ENCODE measurements at places on chromosomes 3 and 15.

DNA sequence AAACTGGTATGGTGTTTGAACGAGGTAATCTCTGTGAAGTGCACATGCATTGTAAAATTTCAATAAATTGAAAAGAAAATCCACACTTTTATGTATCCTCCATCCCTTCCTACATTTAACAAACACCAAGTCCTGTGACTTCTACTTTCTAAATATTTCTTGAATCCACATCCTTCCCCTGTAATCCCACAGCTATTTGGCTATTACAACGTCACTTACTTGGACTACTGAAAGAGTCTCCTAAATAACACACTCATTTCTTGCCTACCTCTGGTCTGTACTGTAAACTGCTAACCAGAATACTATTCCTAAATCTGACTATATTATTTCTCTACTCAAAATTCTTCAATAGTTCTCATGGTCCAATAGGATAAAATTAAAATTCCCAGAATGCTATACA lies 176.1 kb downstream of the NEK10 start:
- no peak for DNase-seq

DNA sequence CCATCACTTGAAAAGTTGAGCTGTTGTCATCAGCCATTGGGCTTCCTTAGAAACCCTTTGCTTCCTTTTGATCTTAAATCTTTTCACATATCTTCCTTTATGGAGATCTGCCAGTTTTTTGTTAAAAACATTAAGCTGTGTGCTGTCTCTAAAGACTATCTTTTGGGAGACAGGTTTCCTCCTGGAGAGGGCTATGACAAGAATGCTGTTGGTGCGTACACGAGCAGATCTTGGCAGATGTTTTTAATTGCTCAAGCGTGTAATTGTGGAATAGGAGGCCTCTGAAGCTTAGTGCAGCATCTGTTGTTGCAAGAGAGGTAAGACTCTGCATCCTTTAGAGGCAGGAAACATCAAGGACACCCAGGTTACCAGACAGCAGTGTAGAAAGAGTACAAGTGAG lies 56.8 kb downstream of the PHLDB2 start:
- DNase-seq = no peak

DNA sequence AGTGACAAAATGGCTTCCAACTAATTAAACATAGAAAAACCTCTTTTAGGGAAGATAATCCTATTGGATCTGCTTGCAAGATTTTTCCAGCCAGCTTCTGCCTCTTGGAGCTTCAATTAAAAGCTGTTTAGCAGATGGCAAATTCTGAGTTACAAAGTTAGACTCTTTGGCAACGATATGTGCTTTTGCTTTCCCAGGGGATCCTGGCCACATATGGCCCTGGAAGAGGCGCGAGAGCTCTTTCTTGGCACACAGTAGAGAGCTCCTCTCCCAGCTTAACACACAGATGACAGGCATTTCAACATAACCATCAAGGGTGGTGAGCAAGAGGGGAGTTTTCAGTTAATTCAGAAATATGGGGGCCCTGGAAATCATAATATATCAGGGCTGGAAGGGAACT lies 41.6 kb upstream of the GALNT15 start:
- DNase-seq = no peak

- DNase-seq = no peak
Measured at GRCh38 chr3:143278721-143279120, 159.2 kb downstream of the CHST2 start.

GRCh38 chr15:66621491-66622467 lies 56.0 kb upstream of the LCTL start:
- DNase-seq = no peak

- no peak for DNase-seq
Measured at GRCh38 chr3:16151109-16151508, 23.4 kb upstream of the GALNT15 start.

DNA sequence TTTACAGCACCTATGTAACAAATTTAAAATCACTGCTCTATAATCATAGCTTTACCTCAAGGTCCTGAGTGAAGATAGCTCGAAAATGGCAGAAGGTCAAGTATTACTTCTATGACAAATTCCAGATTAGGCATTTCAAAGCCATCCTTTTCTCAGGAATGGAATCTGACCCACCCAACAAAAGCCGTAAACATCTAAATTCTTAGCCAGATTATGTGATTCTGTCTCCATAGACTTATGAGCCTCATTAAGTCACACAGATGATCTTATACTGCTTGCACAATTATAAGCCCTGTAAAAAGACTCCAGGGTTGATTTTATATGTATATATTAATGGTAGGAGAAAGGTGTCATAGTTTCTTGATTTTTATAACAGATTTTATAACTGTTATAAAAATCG lies 56.9 kb downstream of the CEP152 start:
- no peak for DNase-seq

DNA sequence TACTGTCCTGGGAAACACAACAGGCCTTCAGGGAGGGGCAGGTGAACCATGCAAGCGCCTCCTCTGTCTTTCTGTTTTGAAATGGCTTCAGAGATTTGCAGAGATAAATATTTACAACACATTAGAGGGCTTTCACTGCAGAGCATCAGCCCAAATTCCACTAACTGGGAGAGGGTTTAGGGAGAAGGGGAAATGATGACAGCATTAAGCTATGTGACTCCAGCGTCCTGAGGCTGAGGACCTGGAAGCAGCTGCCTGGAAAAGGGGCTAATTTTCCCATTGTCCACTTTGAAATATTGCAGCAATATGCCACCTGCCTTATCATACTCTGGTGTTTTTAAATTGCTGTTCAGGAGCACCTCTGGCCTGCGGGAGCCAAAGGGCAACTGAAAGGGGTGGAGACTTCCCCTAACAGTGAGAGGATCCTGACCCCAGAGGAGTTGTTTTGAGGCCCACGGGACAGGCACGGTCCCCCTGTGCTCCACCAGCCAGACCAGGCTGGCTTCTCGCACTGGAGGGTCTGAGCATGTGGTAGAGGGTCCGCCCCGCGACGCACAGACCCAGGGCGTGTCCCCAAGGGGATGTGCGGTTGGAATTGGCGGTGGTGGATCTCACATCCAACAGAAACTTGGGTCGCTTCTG lies 110.6 kb downstream of the XXYLT1 start:
- no peak for DNase-seq

GRCh38 chr3:134375582-134376384 lies 1.5 kb upstream of the AMOTL2 start:
- DNase-seq = no peak

DNA sequence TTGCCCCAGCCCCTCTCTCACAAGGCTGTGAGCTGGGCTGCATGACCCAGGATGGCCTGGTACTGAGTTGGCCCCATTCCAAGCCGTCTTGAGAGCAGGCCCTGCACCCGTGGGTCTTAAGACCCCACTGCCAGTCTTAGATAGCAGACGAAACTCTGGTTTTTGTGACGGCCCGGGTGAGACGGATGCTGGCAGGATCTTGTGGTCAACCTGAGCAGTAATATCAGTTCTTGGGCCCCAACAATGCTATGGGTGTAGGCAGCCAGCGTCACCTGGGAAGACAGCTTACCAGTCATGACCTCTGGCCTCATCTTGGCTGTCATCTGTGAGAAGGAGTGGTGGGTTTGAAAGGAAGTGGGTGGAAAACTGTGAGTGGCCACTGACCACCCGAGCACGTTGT lies 305.8 kb downstream of the ARRDC4 start:
- no peak for DNase-seq

DNA sequence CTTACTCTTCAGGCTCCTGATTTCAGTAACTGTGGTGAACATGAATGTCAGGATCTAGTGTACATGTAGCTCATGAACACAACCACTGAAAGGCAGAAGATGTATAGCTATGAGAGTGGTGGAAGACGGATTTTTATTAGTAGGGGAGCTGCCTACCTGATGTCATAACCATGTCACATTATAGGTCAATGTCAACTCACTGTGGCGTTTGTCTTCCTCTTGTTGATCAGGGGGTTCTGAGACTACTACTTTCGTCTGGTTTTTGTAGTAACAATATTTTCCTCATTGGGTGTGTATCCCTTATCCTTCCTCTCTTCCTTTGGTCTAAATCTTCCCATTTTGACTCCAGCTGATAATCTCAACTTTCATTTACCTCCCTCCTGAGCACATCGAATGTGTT lies 7.3 kb downstream of the UNC13C start:
- no peak for DNase-seq

DNA sequence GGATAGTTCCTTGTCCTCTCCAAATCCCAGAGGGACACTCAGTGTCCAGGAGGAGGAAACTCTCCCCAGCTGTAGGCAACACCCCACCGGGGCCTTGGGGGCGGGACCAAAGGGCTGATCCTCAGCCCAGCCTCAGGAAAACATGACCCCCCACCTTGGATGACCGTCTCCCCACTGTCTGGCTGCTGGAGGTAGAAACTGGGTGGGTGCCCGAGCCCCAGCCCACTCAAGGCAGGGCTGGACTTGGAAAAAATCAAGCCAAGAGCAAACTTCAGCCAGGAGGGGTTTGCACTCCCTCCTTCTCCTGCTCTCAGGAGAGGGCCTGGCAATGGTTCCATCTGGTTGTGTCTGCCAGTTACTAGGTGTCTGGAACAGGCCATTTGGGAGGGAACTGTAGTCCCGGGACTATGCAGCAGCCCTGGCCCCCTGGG lies 3.6 kb upstream of the RASL12 start:
- DNase-seq = no peak
